Liver (tissue), 10 donors: ENCODE measurements at places on chromosomes 5 and 9.
A peak's percentile ranks its signal among the peaks of the same experiment; 100 is the strongest.

- DNase-seq = no peak
These were observed 40.0 kb downstream of the KLHL3 start for GRCh38 chr5:137695651-137696428.

DNA sequence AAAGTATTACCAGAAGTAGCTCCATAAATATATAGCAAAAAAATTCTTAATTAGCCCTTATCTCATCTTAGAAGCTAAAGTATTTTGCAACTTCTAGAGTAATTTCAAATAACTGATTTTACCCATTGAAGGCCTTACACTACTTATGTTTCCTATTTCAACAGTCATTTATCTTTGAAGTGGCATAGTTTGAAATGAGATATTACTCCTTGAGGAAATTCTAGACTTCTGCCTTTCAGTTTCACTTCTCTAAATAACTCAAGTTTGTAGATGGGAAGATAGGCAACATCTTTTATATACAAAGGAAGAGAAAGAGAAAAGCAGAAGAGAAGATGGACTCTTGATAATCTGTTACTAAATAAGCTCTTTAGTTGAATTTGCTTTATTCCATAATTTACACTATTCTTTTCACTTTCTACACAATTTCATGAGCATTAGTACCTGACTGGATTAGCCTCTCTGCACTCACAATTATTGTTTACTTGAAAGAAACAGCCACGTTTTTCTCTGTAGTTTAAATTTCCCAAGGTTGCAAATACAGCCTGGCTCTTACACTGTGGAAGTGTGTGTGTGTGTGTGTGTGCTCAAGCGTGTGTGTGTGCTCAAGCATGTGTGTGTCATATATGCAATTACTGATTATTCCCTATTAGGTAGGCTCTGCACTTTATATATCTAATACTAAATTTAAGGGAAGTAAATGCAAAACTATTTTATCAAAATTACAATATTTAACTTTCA lies 60.6 kb upstream of the EMB start:
- no peak for DNase-seq

GRCh38 chr9:87569518-87569917 lies 71.9 kb downstream of the DAPK1 start:
- no peak for DNase-seq

DNA sequence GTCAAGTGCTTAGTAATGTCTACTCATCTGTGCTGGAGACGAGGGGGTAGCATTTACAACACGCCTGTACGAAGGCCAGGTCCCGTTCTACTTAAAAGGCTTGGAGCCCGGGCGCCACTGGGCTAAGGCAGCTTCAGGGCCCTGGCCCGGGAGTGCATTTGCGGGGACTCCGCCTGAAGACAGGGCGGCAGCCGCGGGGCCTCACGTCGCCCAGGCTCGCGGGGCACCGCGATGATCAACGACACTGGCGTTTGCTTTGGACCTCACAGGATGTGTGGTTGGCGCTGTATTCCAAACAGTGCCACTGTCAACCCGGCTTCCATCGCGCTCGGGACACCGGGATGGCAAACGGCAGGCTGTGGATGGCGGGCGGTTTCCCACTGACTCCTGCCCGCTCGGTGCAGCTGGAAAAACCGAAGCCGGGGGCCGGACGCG lies 1.1 kb upstream of the TENT4A start:
- peak; percentile 61 for DNase-seq
